ENCODE measurements at places on chromosomes 5 and 9.

DNA sequence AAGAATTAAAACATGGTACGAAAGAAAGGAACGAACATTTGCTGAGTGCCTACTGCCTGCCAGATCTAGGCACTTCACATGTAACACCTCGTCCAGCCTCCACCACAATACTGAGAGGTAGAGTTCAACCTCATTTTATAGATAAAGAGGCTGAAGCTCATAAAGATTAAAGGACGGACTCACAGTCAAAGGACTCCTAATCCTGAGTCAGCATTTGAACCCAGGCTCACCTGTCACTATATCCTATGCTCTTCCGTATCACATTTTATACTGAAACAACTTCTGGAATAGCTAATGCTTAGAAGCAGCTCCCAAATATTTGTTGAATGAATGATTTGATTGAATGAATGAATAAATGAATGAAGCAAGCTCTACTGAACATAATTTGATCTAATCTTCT lies 22.5 kb downstream of the PDCD1LG2 start:
- DNase-seq, result no peak

- no peak for DNase-seq
Observed at GRCh38 chr5:170693701-170694100, 89.8 kb upstream of the GABRP start.

DNA sequence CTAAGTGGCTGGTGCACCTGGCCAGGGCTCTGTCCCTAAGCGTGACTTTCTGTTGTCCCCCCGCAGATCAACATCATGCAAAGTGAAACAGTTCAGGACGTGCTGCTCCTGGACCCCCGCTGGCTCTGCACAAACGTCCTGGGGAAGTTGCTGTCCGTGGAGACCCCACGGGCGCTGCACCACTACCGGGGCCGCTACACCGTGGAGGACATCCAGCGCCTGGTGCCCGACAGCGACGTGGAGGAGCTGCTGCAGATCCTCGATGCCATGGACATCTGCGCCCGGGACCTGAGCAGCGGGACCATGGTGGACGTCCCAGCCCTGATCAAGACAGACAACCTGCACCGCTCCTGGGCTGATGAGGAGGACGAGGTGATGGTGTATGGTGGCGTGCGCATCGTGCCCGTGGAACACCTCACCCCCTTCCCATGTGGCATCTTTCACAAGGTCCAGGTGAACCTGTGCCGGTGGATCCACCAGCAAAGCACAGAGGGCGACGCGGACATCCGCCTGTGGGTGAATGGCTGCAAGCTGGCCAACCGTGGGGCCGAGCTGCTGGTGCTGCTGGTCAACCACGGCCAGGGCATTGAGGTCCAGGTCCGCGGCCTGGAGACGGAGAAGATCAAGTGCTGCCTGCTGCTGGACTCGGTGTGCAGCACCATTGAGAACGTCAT lies 19.7 kb upstream of the CTSL start:
- DNase-seq, result no peak

GRCh38 chr9:2134391-2134790 lies 119.2 kb downstream of the SMARCA2 start:
- no peak for DNase-seq

- DNase-seq, result no peak
Observed at GRCh38 chr5:119279093-119279492, 76.7 kb upstream of the TNFAIP8 start.

DNA sequence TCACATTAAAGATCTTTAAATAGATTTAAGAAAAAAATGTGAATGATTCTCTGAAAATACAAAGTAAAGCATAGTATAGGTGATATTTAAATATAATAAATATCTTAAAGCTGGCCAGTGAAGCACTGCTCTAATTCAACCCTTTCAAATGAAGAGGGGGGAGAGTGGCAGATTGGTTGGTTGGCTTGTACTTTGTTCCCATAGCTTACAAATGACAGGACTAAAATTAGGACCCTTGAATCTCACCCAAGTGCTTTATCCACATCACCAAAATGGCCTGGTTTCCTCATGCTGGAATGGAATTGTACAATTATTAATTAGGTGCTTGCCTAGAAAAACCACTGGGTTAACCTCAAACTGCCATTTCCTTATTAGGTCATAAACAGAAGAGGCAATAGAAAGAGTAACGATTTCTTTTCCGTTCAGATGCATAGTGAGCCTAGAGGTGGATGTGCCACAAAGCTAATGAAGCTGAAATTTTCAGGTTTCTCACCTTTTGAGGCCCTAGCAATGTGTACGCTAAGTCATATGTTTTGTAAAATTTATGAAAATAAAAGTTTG lies 354.5 kb upstream of the CDH6 start:
- no peak for DNase-seq

GRCh38 chr9:7542693-7543092 lies 256.9 kb downstream of the DMAC1 start:
- DNase-seq, result peak; percentile 47

DNA sequence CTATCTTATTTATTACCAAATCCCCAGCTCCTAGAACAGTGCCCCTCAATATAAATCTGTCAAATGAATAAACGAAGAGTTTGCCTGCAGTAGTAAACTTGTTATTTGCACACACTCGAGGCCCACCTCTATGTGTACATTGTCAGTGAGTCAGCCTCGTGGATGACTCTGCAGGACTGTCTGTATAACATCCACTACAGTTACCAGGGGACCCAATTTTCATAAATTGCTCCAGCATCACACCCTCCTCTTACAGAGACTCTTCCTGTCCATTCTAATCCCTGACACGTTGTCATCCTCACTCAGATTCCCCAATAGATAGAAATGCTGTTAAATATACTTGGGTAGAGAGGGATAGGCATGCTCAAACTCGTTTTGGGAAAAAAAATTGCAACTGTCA lies 478.5 kb downstream of the RAB3C start:
- DNase-seq, result no peak

DNA sequence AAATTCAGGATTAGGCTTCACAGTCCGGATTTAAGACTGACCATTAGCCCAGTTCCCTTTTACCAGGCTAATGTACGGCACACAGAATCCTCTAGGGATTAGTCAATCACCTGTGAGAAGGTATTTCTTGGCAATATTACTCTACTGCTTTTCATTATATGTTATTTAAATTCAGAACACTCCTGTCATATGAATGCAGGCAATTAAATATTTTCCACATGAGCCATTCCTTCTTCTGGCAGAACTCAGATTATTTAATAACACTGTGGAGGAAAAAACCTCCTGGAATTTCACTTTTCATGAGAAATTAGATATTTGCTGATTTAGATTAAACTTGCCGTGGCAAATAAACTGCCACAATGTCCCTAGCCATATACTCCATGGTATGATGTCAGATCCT lies 1357.5 kb upstream of the C9orf72 start:
- no peak for DNase-seq

DNA sequence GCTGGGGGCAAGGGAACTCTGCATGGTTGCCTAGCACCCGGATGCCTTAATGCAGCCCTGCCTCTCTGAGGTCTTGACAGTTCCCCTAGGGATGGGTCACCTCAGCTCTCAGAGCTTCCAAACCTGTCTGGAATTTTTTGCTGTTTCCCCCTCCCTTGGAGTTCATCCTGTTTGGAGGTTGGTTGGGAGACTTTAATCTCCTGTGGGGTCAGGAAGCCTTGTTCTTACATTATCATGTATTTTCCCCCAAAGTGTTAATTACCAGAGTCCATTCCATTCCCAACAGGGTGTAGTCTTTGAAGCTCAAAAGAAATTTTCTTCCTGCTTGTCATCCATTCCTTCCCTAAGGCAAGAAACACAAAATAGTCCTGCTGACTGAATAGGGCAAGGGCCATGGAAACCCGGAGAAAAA lies 150.3 kb upstream of the SPRY4 start:
- DNase-seq, result no peak

GRCh38 chr9:95740217-95741004 lies 135.1 kb upstream of the ERCC6L2 start:
- DNase-seq, result no peak

GRCh38 chr5:107424491-107424890 lies 246.2 kb downstream of the EFNA5 start:
- DNase-seq, result no peak

DNA sequence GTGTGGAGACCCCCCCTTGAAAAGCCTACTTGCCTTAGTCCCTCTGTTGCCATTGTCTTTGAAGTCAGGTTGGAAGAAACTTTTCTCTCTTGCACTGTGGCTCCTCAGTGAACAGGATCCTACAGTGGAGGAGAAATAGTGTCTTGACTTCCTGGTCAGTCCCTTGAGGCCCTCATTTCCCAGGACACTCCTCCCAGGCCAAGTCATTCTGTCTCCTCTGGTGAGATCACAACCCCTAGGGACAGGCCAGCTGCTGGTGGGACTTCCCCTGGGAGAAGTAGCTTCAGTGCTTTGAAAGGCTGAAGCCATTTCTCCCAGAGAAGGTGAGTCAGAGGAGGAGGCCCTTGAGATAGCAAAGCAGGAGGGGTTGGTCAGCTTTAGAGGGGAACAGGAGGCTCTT lies 10.1 kb upstream of the GRIA1 start:
- no peak for DNase-seq

DNA sequence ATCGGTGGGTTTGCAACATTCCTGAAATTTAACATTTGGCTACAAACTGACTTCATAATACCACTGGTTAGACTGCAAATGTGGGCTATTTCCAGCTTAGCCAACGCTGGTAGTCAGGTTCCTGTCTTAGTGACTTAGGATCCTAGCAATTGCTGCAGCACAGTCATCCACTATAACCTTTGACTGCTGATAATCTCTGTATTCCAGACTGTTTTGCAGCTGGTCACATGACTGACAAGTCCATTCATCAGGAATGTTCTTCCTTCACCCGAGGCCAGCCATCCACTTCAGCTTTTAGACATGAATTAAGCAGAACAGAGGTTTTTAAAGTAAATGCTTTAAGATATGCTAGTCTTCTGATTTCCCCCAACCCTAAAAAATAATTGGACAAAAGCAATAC lies 425.9 kb upstream of the MPDZ start:
- no peak for DNase-seq

DNA sequence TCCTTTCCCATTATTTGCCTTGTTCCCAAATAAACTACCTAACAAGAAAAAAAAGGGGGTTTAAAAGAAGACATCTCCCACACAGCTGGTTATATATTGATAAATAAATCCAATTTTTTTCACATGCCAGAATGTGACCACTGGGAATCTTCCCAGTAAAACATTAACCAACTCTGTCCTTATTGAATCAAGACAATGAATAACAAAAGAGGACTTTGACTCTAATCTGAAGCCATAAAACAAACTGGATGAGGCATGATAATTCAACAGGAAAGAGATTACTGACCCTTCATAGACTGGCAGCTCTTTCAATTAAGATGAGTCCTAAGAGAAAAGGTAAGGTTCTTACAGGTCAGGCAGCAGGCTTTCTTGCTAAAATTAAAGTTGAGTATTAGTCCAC lies 165.8 kb upstream of the CDH6 start:
- DNase-seq, result no peak

GRCh38 chr5:174922955-174923354 lies 198.6 kb downstream of the MSX2 start:
- no peak for DNase-seq

- DNase-seq, result no peak
Observed at GRCh38 chr9:97567182-97567893, 65.8 kb downstream of the TSTD2 start.

GRCh38 chr5:84286662-84287061 lies 98.0 kb downstream of the EDIL3 start:
- no peak for DNase-seq

DNA sequence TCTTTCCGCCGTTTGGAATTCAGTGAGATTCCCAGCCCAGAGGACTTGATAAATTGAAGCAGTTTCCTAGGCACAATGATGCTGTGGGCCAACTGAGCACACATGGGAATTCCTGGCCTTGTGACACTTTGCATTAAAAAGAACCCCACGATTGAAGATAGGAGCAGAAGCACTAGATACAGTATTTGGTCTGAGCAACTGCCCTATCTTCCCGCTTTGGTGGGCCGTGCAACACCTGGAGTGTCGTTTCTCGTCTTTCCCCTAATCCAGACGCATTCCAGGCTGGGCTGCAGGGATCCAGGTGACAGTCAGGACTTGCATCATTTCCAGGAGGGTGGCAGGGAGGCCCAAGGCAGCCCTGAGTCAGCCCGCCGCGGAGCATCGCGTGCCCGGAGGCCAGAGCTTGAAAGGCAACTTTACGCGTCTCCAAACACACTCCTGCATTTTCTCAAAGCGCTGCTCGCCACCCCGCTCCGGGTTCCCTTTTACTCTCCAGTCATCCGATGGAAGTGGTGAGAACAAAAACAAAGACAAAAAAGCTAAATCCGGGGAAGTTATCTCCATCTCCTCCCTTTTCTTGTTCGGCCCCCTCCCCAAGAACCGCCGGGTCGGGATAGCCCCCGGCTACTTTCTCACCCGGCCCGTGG lies 753 bp upstream of the STC2 start:
- DNase-seq, result no peak

DNA sequence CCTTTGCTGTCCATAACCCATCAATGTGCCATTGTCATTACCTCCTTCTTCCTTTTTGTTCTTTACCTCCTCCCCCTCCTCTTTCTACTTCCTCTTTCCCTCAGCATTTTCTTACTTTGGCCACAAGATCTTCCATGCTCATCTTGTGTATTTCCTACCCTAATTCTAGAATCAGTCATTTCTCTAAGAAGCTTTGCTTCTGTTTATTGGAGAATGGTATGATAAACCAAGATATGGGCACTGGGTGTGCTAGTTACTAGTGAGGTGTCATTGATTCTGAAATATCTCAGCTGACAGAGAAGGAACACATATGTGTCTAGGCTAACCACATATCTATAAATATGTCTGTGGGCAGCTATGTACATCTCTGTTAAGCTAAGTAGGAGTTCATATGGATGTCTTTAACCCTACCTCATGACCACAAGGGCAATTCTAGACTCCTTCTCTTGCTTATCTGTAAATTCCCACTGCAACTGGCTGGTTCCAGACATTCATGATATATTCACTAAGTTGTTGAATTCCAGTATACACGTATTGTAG lies 2051.3 kb upstream of the CDH9 start:
- no peak for DNase-seq

DNA sequence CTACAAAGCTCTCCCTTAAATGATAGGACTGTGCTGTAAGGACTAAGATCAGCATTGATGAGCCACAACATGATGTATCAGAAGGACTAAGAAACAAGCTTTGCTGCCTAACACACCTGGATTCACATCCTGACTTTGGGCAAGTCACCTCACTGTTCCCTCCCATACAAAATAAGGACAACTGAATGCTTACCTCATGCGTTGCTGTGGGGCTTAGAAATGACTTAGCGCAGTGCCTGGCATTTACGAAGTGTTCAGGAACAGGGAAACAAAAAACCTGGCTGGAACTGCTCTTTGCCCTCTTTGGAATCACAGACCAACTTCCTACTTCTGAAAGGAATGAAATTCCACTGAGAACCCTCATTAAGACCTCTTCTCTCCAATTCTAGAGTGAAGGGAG lies 113.7 kb downstream of the BAAT start:
- no peak for DNase-seq

- no peak for DNase-seq
Observed at GRCh38 chr5:124524552-124525232, 221.7 kb downstream of the ZNF608 start.

GRCh38 chr9:8282535-8282934 lies 483.0 kb upstream of the DMAC1 start:
- no peak for DNase-seq

GRCh38 chr5:154447089-154447725 lies 1.4 kb downstream of the SAP30L start:
- DNase-seq, result no peak

GRCh38 chr5:6710551-6711318 lies 2.5 kb upstream of the TENT4A start:
- DNase-seq, result no peak
